Muscle of leg (tissue), 16 donors: ENCODE measurements at places on chromosomes 6 and 20. TPM values are rescaled to one million over a fixed set of nuclear protein-coding genes. Genes with fewer than 3 reads are reported as not detected.

Gene SLC2A10
- 16.3 TPM for polyA plus RNA-seq

- DNase-seq, result no peak
Measured at GRCh38 chr6:33053230-33053629, 20.2 kb downstream of the HLA-DPA1 start.

DNA sequence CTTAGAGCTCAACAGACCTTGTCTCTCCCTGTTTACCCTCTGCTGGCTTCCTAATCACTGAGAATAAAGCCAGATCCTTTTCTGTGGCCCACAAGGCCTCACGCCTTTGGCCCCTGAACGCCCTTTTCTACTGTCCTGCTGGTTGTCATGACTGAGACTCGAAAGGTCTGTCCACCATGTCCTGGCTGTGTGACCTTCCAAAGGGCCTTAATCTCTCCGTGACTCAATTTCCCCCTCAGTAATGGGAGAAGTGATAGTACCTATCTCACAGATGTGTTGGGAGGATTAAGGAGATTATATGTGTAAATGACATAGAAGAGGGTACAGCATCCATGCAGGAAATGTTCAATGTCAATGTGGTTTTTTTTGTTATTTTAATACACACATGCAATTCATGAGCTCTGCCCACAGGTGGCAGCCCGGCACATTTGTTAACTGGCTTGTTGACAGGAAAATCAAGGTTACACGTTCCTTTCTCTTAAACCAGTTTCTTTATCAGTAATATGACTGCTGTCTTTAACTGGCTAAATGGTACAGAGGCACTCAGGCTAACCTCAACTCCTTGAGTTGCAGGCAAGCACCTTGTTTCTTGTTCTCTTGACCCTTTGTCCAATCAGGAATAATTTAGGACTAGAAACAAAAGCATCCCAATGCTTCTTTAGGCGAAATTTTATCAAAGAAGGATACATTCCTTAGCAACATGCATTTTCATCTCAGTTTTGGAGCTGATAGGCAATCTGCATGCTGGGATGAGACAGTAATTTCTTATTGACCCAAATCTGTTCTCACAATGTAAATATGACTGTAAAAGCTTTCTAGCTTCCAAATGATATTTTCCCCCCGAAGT lies 16.6 kb downstream of the SLC22A1 start:
- DNase-seq, result peak; percentile 73

- no peak for DNase-seq
Measured at GRCh38 chr20:34493646-34494045, 22.6 kb upstream of the DYNLRB1 start.

DNA sequence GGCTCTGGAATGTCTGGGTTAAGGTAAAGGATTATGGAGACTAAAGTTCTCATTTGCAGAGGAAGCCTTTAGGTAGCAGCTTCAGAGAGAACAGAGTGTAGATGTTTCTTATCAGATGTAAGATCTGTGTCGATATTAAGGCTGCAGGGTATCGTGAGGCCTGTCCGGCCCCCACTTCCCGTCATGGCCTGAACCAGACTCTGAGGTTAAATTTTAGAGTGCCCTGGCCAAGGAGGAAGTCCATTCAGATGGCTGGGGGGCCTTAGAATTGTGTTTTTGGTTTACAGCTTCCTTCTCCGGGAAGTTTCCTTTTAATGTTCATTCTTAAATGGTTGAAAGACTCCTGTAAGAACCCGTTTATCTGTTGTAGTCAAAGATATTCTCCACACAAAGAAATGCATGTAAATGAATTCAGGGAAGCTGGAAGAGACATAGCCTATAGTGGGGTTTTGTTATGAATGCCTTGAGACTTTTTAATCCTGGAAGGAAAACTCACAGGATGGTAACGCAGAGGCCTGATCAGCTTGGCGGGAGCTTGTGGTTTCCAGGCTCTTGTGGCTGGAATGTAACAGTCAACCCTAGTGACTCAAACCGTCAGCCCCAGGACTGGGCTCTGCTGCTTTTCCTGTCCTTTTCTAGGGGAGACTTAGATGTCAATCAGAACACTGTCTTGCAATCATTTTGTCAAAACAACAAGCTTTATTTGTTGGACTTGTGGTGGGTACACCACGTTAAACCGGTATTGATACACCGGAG lies 34.7 kb downstream of the KIF25 start:
- peak; percentile 81 for DNase-seq

GRCh38 chr6:138005846-138006245 lies 101.4 kb downstream of the PERP start:
- no peak for DNase-seq

DNA sequence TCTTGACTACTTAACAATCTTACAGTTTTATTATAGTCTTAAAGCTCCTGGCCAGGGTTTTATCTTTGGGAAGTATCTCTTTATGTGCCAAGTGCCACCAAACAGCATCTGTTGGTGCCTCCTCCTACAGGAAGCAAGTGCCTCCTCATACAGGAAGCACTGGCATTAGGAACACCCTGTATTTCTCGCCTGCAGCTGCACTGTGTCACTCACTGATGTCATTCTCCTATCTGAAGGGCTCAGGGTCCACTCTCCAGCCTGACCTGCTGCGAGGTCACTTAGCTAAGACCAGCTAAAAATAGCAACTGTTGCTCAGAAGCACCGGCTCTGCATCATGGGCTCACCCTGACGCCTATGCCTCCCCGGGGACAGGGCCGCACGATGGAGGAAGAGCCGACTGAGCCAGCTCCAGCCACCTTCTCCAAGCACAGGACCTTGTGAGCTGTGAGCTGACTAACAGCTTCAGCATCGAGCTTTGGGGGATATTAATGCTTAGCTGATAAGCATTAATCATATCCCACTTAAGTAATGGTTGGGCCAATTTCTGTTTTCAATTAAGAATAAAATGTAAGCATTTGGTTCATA lies 66.3 kb upstream of the CD93 start:
- DNase-seq, result peak; percentile 82

GRCh38 chr20:50921803-50922501 lies 9.3 kb downstream of the ADNP start:
- no peak for DNase-seq

GRCh38 chr20:17227669-17228623 lies 1.1 kb downstream of the PCSK2 start:
- DNase-seq, result peak; percentile 20

DNA sequence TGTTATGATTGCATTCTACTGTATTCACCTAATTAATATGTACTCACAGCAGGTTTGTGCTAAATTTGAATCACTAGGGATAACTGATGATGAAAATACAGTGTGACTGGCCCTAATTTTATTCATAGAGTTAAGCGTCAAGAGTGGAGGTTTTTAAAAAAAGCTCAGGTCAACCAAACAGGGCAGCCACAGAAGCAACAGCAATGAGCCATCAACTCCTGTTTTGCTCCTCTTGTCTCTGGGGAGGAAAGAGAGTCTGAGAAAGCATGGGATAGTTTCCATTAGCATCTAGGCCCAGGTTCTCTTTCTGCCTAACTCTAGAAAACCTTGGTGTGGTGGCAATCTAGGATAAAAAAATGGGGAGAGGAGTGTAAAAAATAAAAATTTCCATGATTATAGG lies 122.1 kb downstream of the OGFRL1 start:
- DNase-seq, result no peak

- no peak for DNase-seq
Measured at GRCh38 chr6:29521006-29521680, 33.4 kb upstream of the MAS1L start.

Gene SLC17A2
- not detected for polyA plus RNA-seq

DNA sequence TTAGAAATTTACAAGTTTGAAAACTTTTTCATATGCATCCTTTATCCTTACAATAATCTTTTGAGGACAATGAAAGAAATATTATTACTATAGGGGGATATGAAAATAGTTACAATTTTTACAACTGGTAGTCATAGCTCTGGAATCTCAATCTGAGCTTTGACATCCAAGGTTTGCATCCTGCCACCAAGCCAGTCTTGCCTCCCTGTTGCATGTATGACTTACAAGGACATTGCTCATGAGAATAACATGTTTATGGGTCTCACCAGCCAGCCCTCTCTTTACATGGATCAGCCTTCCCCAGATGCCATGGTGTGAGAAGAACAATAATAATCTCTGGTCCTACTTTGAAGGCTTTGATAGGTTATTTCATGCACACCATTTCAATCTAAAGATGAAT lies 67.5 kb downstream of the THEMIS start:
- no peak for DNase-seq

DNA sequence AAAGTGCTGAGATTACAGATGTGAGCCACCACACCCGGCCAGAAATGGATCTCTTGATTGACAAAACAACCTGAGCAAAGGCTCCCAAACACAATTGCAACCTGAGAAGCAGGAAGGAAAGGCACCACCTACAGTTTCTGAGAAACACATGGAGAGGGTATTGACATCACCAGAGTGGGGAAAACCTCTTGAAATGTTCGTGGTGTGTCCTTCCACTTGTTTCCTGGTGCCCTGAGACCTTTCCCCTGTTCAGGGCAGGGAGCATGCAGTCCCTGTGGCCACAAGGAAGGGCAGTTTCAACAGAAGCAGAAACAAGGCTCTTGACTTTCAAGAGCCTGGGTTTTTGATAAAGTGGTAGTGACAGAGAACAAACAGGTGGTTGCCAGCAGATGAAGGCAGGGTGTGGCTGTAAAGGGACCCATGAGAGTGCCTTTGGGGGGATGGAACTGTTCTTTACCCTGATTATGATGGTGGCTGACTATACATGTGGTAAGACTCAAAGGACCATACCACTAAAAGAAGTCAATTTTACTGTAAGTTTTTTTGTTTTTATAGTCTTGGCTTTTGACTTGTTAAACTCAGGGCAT lies 3.2 kb upstream of the BPIFA1 start:
- no peak for DNase-seq

Gene HEBP2
- 35.5 TPM for polyA plus RNA-seq

Gene CD40
- 6.4 TPM for polyA plus RNA-seq

DNA sequence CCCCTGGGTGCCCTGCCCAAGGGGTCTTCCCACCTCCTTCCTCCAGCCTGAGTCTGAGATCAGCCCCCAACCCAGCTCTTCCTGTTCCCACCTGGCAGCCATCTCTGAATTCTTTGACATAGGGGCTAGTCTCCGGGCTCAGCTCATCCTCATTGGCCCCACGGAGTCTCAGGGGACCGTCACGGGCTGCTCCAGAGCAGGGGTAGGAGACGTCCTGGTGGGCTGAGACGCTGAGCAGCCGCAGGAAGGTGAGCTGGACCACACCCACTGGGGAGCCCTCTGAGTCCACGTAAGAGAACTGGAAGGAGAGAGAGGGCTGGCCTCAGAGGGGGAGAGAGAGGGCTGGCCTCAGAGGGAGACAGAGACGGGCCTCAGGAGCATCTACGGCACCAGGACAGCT lies 28.1 kb downstream of the COL11A2 start:
- no peak for DNase-seq

Gene TMEM74B
- 4.1 TPM for polyA plus RNA-seq

- no peak for DNase-seq
Measured at GRCh38 chr20:59443550-59443949, 143.1 kb downstream of the EDN3 start.

DNA sequence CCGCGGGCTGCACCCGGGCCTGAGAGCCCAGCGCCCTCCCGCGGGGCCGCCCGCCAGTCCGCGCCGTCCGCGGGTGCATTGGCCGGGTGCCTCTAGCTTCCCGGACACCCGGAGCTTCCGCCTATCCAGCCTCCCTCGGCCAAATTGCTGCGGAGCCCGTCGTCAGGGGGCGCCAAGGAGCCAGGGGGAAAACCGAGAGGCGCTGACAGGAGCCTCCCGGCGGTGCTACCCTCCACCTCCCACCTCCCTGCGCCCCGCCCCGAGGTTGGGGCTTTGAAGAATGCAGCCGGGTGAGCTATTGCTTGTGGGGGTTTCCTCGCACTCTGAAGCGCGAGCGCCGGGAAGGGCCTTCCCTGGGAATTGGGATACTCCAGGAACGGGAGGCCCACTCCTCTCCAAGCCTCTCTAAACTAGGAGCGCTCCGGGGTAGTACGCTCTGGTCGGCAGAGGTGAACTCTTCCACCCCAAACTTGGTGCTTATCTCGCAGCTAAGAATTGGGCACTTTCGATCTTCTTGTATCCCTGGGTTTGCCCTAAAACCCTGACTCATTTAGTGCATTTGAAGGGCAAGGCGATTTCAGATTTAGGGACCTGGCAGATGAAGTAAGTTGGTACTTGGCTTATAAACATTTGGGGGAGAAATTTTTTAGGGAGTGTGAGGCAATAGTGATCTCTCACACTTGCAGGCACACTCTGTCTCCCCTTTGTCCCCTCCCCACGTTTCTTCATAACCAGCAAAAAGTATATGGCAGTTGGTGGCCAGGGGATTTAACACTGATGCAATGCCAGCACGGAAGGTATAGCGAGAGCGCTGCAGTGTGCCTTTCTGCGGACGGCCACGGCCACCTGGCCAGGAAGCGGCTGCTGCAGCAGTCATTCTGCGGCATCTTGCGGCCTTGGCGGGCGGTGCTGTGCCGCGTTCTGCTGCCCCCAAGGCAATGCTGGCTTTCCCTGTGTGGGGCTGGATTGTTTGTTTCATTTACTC lies 556 bp downstream of the BEND6 start:
- DNase-seq, result peak; percentile 73

Gene MAS1
- 0.57 TPM for polyA plus RNA-seq

- DNase-seq, result no peak
Measured at GRCh38 chr20:1801225-1801928, 93.8 kb upstream of the SIRPA start.

DNA sequence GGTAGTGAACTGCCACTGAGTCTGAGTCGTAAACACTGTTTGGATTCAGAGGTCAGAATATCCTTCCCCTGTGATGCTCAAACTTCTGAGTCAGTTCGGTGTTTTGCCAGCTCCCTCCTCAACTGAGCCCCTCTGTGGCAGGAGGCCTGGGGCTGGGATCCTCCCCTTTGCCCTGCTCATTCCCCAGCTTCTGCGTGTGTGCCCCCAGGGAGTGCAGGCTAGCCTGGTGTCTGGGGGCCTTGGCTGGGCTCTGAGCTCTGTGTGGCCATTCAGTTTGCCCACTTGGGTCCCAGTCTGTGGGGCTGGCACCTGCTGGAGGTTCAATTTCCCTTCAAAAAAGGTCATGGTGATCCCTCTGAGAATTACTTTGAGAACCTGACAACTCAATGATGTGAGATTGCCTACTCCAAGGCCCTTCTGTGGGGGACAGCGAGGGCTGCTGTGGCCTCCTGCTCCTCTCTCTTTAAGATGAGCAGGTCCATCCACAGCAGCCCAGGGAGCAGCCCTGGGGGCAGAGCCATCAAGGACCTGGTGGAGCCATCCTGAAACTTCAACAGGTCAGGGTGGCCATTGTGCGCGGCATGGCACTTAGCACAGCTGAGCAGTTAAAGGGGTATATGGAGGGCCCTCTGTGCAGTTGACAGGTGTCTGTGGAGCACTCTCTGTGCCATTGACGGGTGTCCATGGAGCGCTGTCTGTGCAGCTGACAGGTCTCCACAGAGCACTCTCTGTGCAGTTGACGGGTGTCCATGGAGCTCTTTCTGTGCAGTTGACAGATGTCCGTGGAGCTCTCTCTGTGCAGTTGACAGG lies 147.2 kb downstream of the SYCP2 start:
- DNase-seq, result peak; percentile 62

- DNase-seq, result no peak
Measured at GRCh38 chr6:16473908-16474771, 235.8 kb downstream of the GMPR start.

GRCh38 chr6:151629791-151630190 lies 136.0 kb downstream of the CCDC170 start:
- no peak for DNase-seq

DNA sequence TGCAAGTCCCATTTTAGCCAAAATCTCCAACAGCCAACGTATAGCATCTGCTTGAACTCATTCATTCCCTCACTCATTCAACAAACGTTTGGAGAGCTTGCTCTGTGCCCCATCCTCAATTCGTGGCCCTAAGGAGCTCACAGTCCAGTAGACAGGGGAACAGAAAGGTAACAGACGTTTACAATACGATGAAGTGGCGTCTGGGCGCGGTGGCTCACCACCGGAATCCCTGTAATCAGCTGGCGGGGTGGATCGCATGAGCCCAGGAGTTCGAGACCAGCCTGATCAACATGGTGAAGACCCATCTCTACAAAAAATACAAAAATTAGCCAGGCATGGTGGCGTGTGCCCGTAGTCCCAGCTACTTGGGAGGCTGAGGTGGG lies 790 bp upstream of the E2F1 start:
- peak; percentile 29 for DNase-seq
